ENCODE measurements at places on chromosomes 2 and 18.

GRCh38 chr2:217740756-217741155 lies 262.0 kb downstream of the TNS1 start:
- DNase-seq = peak; percentile 14

DNA sequence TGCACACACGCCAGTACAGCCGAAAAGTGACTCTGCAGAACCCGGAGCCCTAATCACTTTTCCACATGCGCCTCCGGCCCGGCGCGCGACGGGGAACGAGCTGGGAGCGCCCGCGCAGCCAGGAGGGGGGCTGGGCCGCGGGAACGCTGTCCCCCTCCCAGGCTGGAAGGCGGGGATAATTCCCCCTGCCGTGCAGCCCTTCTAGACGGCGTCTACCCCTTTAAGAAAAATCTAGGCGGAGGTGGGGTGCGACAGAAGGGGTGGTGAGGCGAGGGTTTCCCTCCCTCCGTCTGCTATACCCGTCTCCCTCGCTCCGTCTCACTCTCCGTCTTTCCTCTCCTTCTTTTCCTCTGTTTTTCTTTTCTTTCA lies 2.4 kb downstream of the CYP26B1 start:
- no peak for DNase-seq

GRCh38 chr2:41379496-41380221 lies 668.2 kb upstream of the PKDCC start:
- DNase-seq = no peak

DNA sequence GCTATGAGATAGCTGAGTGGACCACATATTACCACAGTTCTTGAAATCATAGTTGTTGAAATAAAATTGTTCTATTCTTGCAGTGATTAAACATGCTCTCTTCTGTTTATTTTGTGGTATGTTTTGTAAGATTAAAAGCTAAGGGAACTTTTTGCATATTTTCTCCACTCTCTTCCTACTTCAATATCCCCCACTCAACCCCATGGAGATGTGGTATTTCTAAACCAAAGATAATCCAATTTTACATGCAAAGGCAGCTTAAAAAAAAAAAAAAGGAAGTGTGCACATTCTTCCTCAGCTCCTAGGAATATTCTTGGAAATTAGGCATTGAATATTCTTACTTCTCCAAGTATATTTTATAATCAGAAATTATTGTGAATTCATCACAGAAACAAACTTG lies 15.0 kb upstream of the PAX3 start:
- DNase-seq = no peak

DNA sequence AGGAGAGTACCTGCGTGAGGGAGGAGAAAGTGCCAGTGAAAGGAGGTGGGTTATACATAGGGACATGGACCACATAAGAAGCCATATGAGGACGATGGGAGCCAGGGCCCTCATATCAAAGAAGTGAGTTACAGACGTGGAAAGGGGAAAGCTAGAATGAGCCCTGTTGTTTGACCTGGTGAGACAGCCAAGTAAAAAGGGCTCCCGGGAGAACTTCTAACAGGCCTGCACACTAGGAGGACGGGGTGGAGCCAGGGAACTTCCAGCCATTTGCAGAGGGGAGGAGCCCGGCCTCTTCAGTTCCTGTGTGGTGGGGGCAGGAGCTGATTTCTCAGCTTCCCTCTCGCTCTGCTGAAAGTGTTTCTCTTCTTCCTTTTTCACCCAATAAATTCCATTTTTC lies 84.1 kb upstream of the SLC66A3 start:
- no peak for DNase-seq

GRCh38 chr2:4354678-4355077 lies 651.3 kb downstream of the DCDC2C start:
- DNase-seq = no peak

GRCh38 chr2:75564713-75565359 lies 4.1 kb upstream of the EVA1A start:
- no peak for DNase-seq

GRCh38 chr2:72350852-72351251 lies 203.2 kb upstream of the CYP26B1 start:
- no peak for DNase-seq

DNA sequence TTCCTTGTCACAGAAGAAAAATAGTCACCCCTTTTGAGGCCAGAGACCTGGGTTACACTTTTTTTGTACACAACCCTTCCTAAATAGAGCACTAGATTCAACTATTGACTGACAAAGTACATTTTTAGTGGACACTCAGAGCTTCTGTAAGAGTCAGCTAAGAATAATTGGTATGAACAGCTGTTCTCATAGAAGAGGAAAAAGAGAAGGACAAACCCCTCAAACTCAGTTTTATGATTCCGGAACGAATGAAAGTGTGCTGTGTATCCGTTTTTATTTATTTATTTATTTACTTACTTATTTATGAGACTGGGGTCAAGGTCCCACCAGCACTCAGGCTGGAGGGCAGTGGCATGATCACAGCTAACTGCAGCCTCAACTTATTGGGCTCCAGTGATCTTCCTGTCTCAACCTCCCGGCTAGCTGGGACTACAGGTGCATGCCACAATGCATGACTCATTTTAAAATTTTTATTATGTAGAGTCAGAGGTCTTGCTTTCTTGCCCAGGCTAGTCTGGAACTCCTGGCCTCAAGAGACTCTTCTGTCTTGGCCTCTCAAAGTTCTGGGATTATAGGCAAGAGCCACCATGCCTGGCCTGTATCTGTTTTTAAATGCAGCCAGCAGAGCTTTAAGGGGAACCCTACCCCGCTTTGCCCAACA lies 36.0 kb upstream of the FZD5 start:
- no peak for DNase-seq

- DNase-seq = no peak
These were observed 6.3 kb downstream of the STARD7 start for GRCh38 chr2:96202152-96202854.

DNA sequence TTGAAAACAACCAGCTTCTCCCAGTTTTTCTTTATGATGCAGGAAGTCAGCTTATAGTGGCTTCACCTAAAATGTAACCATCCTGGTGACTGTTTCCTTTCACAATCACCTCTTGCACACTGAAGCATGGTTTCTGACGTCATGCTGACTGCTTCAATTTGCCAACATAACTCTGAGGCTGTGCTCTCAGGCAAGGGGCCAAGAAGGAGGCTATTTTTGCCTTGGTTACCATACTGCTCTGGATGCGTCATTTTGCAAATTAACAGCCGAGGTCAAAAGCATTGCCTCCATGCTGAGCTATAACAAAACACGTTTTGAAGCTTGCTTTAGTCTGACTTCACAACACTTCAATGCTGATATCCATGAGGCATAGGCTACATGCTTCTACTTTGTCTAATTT lies 397.8 kb downstream of the METTL4 start:
- peak; percentile 76 for DNase-seq

DNA sequence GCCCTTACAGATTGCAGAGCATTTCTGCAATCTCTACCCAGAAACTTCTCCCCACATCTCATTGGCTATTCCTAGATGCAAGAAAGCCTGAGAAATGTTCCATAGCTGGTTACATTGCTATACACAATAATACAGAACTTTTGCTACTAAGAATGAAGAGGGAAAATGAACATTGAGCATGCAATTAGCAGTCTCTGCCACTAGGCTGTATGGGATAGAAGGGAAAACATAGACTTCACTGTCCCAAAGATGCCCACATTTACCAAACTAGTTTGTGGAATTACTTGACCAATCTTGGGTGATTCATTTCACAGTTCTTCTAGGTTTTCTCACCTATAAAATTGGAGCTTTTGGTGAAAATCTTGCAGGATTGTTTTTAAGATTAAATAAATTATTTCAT lies 265.7 kb upstream of the NT5C1B start:
- no peak for DNase-seq

- no peak for DNase-seq
These were observed 57.0 kb downstream of the COA5 start for GRCh38 chr2:98551316-98551715.

- DNase-seq = no peak
These were observed 338.3 kb downstream of the NBAS start for GRCh38 chr2:15222856-15223255.

- no peak for DNase-seq
These were observed 134.8 kb downstream of the TCF4 start for GRCh38 chr18:55453186-55453585.

DNA sequence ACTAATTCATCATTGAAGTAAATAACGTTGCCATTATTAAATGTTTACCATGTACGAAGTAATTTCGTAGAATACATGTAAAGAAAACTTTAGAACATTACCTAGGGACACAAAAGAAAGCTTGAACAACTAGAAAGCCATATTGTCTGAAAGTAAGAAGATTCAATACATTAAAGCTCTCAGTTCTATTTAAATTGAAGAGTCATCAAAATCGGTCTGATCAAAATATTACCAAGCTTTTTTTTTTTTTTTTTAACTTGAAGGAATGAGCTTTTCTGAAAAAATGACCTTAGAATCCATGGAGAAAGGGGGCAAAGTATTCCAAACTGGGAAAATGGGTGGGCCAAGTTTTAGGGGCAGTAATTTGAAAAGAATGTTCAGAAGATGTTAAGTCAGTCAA lies 300.8 kb downstream of the GPD2 start:
- no peak for DNase-seq

DNA sequence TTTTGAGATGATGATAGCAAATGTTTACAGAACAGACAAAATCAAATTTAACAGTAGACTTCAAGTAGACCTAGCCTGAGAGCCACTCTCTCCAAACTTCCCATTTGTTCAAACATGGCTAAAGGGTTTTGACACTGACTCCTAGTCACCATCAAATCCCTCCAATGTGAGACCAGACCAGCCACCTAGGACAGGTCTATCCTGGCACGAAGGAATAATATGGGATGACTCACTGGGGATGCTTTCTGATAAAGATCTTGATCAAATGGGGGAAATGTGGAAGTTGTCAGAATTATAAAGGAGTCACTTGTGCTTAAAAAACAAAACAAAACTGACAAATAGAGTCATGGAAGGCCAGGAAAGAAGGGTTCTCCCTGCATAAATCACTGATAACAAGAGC lies 95.7 kb downstream of the EDAR start:
- DNase-seq = no peak

DNA sequence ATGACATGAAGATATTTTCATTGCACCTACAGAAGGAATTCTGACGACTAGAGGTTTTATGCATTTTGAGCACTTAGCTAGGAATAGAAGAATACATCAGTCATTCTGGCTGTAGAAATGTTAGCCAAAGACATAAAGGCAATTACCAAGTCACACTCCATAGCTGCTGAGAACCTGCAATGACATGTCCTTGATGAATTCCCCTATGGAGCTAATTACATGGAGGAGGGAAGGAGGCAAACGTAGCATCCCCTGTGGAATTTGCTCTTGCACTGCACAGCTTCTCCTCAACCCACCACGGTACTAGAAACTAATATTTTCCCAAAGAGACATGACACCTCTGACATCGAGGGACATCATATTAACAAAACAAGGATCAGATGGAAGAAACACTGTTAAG lies 174.0 kb upstream of the SESTD1 start:
- no peak for DNase-seq

- DNase-seq = no peak
These were observed 338.8 kb downstream of the AGPS start for GRCh38 chr2:177731384-177731783.

DNA sequence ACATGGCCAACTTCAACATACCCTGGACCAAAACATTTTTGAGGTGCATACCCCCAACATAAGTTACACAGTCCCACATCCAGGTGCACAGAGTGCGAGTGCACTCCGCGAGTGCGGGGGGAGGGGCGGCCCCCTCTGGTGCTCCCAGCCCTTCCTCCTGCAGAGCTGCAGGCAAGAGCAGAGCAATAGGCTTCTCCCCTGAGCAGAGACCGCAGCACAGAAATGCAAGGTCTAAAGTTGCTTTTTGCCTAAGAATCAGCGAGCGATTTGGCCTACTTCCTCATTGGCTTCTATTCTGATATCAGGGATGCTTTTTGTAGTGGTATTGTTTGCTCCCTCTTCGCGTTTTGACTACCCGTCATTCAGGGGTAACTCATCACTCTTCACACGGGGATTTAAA lies 40.6 kb downstream of the BOLA3 start:
- no peak for DNase-seq

DNA sequence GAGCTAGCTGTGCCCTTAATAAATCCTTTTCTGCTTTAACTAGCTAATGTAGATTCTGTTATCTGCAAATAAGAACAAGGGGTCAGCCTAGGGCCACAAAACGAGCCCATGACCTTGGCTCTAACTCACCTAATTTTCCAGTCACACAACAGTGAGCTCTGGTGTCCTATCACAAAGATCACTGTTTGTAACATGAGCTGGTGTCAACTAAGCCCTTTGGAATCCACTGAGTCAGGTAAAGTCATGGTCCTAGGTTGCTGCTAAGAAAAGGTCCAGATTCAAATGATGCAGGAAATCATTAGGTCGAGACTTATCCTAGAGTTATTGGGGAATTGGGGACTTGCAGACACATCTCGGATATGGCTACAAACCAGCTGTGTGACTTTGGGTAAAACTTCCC lies 49.9 kb downstream of the ST8SIA5 start:
- no peak for DNase-seq

- DNase-seq = no peak
These were observed 128.6 kb downstream of the NCK2 start for GRCh38 chr2:105873281-105873680.

- DNase-seq = no peak
These were observed 304.0 kb downstream of the ZNF521 start for GRCh38 chr18:25047983-25048382.

- DNase-seq = no peak
These were observed 23.2 kb upstream of the ACVR1 start for GRCh38 chr2:157899125-157899839.
